Naive thymus-derived CD8-positive, alpha-beta T cell (primary cell): ENCODE measurements at places on chromosomes 16 and 17. TPM values are rescaled to one million over a fixed set of nuclear protein-coding genes. Genes with fewer than 3 reads are reported as not detected.

PRSS53 gene
- 0.49 TPM for polyA plus RNA-seq

PLA2G10 gene
- not detected for polyA plus RNA-seq

SYNGR3 gene
- polyA plus RNA-seq = 0.77 TPM

OR2C1 gene
- 0.39 TPM for polyA plus RNA-seq

MAP3K14 gene
- 7.2 TPM for polyA plus RNA-seq

ASGR1 gene
- not detected for polyA plus RNA-seq

KRT28 gene
- not detected for polyA plus RNA-seq

MARVELD3 gene
- 0.06 TPM for polyA plus RNA-seq

MED13 gene
- 3.1 TPM for polyA plus RNA-seq

HOXB9 gene
- 0.13 TPM for polyA plus RNA-seq

PYY gene
- polyA plus RNA-seq = not detected
